ENCODE measurements at places on chromosomes 6 and 20.

DNA sequence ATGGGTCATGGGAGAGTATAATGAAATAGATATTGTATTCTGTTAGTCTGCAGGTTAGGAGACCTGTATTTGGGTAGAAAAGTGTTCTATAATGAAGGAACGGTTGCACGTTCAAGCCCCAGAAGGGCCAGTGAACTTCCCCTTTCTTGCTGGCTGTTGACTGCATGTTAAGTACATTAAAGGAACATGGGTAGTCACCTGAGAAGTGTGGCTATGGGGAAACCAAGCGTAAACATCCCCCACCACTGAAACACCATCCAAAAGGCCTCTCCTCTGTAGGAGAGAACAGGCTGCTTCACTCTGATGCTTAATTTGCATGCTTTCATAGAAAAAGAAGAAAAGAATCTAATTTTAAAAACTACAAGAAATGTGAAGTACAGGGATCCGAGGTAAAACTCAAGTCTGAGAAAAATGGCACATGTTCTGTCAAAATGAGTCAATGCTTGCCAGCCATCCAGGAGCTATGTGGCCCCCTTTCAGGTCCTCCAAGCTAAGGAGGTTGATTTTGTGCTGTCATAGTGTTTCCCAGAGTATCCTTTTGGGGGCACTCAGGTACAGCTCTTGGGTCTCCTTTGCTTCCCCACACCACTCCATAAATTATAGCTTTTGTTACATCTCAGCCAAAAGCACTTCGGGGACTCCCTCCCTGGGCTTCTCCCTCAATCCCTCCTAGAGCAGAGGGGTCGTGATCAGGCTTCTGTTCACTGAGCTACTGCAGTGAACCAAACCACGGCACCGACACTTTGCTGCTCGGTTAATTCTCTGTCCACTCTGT lies 283.7 kb upstream of the AGPAT4 start:
- DNase-seq, result no peak

DNA sequence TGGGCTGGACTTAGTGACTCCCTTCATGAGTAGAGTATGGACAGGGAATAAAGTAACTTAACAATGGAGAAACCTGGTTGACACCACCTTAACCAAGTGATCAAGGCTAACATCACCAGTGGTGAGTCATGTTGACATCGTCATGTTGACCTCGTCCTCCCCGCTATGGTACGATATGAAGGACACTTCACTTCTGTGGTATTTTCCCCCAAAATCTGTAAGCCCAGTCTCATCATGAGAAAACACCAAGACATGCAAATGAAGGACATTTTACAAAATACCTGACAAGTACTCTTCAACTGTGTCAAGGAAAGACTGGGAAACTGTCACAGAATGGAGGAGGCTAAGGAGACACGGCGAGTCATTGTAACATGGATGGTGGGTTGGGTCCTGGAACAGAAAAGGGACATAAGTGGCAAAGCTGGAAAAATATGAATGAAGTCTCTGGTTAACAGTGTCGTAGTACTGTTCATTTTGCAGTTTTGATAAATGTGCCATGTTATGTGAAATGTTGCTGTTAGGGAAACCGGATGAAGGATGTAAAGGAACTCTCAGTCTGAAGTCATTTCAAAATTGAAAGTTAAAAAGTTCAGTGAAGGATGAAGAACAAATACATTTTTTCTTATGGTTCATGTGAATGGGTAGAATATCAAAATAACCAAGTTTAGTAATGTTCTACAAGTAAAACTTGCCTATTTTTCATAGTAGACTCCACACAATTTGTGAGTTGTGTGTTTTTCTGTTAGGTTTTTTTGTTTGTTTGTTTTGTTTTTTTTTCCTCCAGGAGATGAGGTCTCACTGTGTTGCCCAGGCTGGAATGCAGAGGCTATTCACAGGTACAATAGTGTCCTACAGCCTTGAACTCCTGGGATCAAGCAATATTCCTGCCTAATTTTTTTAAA lies 247.5 kb downstream of the TMEM242 start:
- DNase-seq, result peak; percentile 55

DNA sequence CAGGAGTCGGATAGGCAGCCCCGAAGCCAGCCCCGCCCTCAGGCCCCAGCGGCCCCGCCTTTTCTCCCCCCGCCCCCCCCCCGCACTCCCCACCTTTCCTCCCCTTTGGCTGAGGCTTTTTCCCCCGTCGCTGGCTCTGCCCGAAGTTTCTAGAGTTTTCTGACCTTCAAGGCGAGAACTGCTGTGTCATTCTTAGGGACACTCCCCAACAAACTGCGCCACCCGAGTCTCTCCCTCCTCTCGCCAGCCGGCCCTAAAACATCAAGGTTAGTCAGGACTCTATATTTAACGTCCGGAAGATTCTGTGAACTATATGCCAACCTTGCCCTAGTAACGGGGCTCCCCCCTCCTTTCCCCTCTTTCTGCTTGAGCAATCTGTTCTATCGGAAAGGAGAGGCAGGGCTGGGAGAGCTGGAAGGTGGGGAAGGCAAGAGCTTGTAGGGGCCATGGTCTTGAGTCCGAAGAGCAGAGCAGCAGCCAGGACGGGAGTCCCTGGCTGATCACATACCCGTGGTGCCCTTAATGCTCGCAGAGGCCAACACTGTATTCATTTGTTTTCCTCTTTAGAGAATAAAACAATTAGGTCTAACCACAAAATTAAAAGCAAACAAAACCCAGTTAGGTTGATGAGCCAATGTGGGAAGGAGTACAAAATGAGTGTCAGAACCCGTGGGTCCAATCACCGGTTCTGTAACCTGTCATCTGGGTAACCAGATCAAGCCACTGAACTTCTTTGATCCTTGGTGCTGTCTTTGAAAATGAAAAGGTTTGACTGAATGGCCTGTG lies 5.3 kb upstream of the HSPA1B start:
- DNase-seq, result peak; percentile 84

GRCh38 chr6:50791900-50792508 lies 26.7 kb upstream of the TFAP2B start:
- no peak for DNase-seq

GRCh38 chr20:20755231-20755630 lies 42.8 kb upstream of the RALGAPA2 start:
- DNase-seq, result no peak

- DNase-seq, result no peak
These were observed 4.1 kb downstream of the PHACTR3 start for GRCh38 chr20:59608396-59608795.

DNA sequence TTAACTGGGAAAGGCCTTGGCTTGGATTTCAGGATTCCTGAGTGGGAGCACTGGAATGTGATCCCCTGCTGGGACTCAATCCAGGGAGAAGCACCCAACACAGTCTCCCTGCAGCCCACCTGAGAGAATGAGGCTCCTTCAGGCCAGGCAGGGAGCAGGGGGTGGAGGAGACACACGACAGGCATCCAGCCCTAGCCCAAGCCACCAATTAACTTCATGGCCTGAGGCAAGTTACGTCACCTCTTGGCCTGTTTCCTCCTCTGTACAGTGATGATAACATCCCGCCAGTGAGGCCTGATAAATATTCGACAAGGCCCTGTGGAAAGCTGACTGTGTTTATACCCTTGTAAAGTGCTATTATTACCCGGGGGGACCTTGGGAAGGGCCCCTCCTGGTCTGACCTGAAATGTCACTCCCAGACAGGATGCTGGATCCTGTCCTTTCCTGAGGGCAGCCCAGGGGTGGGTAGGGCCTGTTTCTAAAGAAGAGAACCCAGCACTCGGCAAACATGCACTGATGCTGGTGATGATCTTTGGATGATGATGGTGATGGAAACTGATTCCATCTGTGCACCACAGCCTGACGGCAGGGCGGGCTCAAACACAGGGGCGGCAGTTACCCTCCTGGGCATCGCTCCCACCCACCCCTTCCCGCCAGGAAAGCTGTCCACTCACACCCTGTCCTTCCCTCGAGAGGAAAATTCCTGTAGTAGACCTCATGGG lies 12.4 kb downstream of the FRS3 start:
- no peak for DNase-seq

DNA sequence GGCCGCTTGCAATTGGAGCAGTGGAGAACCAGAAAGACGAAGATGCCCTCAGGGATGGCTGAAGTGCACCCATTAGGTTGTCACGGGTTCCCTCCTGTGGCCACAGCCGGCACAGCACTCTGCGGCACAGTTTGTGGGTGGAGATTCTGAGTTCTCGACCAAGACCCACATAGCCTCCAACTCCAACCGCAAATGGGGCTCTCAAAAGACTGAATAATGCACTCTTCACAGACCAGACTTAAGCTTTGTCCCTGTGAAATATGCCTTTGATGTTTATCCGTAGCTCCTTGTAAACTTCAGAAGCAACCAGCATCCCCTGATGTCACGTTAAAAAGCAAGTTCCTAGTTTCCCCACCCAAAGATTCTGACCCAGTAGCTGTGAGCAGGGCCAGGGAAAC lies 934 bp upstream of the CST9 start:
- peak; percentile 74 for DNase-seq

- peak; percentile 79 for DNase-seq
These were observed 117.0 kb downstream of the ERMARD start for GRCh38 chr6:169868458-169868857.

DNA sequence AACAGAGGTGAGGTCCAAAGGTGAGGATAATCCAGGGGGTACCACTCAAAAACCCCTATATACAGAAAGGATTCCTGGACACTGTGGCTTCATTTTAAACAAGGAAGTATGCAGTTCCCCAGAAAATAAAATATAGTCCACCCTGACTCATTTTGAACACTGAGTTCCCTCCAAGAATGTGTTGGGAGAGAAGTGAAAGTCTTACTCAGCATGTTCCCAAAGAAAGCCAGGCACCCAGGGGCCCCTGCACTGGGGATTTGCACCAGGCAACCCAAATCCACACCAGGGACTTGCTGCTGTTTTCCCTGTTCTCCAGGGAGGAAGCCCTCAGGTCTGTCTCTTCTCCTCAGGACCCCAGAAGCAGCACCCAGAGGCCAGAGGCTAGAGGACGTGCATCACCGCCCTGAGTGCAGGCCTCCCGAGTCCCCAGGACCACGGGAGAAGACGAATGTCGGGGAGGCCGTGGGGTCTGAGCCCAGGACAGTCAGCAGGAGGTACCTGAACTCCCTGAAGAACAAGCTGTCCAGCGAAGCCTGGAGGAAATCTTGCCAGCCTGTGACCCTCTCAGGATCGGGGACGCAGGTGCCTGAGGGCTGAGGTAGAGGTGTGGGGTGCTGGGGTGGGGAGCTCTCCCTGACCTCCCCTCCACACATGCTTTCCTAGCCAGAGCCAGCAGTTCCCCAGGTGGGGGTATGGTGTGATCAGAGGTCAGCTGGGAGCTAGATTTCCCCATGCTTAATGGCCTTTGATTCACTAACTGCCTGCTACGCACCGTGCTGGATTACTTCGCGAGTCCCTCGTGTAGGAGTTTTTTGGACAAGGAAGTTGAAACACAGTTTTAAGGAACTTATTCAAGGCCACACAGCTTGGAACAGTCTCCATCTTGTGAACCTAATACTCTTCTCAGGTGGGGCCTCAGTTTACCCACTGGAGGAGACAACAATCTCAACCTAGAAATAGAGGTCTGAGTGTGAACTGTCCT lies 3.3 kb downstream of the FGD2 start:
- DNase-seq, result no peak

Measured in activated CD4-positive, alpha-beta memory T cell treated with anti-CD3 and anti-CD28 coated beads for 36 hours (primary cell).